NCI-H1436 treated with DMSO at 0.1 percent for 48 hours (cell line): ENCODE measurements at places on chromosomes 6 and 20.

DNA sequence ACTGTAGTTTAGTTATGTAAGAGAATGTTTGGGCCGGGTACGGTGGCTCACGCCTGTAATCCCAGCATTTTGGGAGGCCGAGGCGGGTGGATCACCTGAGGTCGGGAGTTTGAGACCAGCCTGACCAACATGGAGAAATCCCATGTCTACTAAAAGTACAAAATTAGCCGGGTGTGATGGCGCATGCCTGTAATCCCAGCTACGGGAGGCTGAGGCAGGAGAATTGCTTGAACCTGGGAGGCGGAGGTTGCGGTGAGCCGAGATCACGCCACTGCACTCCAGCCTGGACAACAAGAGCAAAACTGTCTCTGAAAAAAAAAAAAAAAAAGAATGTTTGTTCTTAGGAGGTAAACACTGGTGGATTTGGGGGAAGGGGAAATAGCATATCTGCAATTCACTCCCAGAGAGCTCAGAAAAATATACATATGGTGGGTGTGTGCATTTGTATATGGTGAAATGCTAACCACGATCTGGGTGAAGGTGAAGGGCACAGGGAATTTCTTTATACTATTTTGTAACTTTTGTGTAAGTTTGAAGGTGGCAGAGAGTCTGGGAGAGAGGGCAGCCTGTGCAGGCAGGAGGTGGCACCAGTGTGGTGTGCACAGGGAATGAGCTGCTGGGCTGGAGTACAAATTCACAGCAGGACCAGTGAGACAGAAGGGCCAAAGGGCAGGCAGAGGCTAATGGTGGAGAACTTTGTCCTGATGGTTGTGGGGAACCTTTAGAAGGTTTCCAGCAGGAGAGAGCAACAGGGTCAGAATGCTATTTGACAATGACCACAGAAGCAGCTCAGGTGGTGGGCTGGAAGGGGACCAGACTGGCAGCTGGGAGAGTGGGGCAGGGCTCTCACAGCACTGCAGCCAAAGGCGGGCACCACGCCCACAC is 42.4 kb downstream of the SSR1 start:
- DNase-seq, result no peak

- no peak for DNase-seq
Observed at GRCh38 chr6:5478380-5478779, 217.1 kb downstream of the FARS2 start.

GRCh38 chr6:169388395-169389166 is 134.9 kb upstream of the THBS2 start:
- DNase-seq, result no peak

DNA sequence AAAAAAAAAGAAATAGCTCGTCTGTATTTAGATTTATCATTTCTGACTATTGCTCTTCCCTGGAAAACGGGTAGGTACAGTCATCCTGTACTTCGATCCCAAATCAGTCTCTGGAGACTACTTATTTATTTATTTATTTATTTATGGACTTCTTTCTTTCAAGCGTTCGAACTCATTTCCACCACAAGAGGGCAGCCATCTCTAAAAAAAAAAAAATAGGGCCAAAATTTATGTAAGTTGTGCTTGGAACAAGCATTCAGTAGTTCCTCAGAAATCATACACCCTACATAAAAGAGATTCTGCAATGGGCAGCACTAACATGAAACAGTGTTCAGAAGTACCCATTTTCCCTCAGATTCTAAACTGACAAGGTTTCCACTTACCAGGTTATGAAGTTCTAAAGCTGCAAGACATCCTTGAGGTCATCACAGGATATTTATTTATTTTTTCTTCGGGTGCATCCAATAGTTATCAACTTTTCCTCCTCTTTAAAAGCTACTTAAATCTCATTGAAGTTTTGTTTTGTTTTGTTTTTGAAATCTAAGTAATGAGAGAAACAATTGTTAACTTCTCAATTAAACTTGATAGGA is 1.9 kb upstream of the BMP2 start:
- DNase-seq, result peak; percentile 60

DNA sequence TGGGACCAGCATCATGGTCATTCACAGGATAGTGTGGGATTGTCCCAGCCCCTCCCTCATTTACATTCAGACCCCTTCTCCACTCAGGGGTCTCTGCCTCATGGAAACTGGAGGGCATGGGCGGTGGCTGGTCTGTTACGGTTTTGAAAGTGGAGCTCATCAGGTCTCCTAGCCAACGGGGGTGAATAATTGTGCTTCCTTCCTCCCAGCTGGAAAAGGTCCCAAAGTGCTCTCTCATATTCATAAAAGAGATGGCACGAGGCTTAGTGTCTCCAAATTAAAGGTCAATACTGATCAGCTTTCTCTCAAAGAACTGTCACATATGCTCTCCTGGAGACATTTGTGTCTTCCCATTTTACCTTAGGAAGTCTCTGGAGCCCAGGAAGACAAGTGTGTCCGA is 19.9 kb downstream of the JARID2 start:
- DNase-seq, result no peak

GRCh38 chr20:53948383-53949318 is 121.7 kb downstream of the BCAS1 start:
- DNase-seq, result no peak

- DNase-seq, result no peak
Observed at GRCh38 chr6:139643986-139644385, 269.5 kb upstream of the CITED2 start.

DNA sequence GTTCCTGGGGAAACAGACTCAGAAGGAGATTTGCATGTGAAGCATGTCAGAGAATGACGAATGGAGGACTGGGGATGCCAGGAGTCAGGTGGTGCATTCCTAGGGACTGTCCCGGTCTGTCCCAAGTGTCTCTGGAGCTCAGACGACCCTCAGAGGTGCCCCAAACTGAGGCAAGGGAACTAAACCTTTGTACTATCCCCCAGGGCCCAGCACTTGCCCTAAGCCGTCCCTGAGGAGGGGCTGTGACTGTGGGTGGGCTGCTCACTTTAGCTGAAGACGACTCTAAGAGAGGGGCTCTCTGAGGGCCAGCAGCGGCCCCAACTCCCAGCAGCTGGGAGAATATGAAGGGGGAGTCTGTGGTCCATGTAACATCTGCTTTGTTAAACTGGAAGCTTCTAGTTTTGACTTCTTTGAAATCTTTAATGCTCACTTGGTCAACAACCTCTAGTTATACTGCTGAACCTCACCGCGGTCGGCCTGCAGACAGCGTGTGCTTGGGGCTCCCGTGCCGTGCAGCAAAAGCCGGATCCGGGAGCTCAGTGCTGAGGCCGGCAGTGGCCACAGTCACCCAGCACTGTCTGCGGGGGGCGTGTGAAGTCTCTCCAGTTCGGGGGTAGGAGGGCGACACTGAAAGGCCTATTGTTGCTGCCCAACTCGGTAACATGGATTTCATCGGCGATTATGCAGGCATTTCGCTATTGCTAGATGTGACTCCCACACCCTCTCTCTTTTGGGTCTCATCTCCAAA is 34.2 kb downstream of the TUBB2B start:
- no peak for DNase-seq

DNA sequence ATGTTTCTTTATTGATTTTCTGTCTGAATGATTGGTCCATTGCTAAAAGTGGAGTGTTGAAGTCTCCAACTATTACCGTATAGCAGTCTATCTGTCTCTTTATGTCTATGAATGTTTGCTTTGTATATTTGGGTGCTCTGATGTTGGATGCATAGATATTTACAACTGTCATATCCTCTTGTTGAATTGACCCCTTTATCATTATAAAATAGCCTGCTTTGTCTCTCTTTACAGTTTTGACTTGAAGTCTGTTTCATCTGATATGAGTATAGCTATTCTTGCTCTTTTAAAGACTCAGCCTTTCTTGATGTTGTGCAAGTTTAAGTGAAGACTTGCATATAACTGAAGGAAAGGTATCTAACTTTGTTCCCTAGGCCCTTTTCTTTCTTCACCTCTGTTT is 173.8 kb upstream of the RAB32 start:
- DNase-seq, result no peak

DNA sequence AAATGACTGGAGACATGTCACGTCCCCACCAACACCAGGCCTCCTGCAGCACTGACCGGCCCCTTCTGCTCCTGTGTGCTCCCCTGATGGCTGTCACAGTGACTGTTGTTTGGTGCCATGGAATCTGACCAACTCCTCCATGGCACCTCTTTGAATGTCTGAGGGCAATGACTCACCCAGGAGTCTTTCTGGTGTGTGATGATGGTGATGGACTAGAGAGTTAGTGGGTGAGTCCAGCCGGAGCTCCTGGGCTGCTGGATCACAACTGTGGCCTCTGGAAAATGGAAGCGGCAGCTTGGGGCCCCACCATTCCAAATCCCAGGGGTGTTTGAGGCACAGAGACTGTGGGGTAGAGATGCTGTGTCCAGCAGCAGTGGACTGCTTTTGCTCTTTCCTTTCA is 133.3 kb downstream of the TFAP2C start:
- DNase-seq, result no peak

DNA sequence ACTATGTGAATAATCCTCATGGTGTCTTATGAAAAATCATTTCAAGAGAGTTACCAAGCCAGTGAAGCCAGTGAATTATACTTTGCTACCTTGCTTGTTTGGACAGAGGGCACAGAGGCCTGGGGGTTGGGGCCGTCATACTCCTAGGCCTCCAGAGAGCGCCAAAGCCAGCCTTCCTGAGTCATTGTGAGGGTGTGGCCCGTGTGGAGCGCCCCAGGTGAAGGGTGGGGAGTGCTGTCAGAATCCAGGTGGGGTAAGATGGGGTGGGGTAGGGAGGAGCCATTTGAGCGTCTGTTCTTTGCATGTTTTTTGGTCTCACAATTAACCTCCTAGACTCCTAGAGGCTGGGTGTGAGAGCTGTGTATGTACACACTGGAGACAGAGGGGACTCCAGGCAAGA is 71.1 kb downstream of the PERP start:
- no peak for DNase-seq

DNA sequence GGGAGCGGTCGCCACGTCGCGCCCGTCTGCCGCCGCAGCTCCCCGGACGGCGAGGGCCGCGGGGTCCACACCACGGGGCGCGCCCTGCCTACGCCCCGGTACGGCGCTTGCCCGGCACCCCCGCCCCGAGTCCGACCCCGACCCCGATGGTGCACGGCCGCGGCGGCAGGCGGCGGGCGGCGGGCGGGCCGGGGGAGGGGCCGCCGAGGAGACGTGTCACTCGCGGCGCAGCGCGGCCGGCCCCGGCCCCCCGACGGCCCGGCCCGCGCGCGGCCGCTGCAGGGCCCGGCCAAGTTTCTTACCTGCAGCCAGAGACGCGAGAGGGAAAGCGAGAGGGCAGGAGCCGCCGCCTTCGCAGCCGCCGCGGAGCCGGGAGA is 328 bp downstream of the RRBP1 start:
- no peak for DNase-seq

- DNase-seq, result no peak
Observed at GRCh38 chr6:54493138-54493537, 184.9 kb downstream of the TINAG start.

- DNase-seq, result peak; percentile 76
Observed at GRCh38 chr6:21846541-21847451, 253.2 kb downstream of the SOX4 start.

GRCh38 chr6:38175786-38176185 is 356.3 kb downstream of the ZFAND3 start:
- no peak for DNase-seq

GRCh38 chr6:135438907-135439535 is 58.5 kb downstream of the AHI1 start:
- DNase-seq, result no peak

- DNase-seq, result no peak
Observed at GRCh38 chr6:154113392-154113791, 74.4 kb downstream of the OPRM1 start.

DNA sequence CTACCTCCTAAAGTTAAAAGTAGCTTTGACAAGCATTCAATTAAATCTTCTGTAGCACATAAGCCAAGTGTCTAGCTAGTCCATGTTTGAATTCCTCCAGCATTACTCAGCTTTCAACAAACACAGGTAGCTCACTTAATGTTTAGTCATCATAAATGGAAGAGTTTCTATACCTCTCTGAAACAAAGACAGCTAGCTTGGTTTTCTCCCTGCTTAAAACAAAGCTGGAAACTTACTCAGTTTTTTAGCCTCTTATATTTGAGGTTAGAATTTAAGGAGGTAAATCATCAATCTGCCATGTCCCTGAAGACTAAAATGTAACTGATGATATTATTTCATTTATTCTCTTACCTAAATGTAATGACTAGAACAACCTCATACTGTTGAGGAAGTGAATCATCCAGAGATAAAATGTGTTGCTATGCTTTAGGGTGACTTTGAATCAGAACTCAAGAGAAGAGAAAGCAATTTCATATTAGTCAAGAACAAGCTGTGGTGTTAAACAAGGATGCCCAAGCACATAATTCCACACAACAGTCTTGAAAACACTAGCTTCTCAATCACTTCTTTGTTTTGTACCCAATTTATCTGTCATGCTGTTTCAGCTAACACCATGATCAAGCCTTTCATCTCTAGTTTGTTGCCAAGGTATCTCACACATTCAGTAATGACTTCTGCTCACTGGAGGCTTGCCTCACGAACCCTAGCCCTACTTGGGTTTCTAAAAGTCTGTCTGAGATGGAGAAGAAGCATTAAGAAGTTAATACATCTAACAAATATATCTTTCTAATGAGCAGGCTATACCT is 251.9 kb downstream of the EPM2A start:
- no peak for DNase-seq

GRCh38 chr20:46820682-46821081 is 74.0 kb upstream of the EYA2 start:
- DNase-seq, result no peak

GRCh38 chr6:166591961-166592520 is 5.6 kb upstream of the RAMACL start:
- DNase-seq, result no peak

GRCh38 chr6:39524007-39524406 is 201.2 kb downstream of the KIF6 start:
- DNase-seq, result no peak

DNA sequence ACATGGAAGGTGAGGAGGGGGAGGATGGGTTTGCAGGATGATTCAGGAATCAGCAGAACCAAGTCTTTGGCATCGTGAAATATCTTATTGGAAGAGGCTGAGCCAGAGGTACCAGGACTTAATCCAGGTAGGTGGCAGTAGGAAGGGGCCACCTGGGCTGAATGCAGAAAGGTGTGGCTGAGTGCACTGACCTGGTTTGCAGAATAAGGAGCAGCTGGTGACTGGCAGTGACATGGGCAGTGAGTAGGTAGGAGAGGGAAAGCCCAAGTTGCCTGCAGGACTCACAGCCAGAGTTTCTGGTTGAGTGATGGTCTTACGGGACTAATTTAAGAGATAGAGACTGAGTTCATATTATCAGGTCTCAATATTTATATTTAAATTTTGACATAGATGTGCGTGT is 1.1 kb upstream of the PBOV1 start:
- no peak for DNase-seq

GRCh38 chr6:92132457-92132856 is 1286.9 kb downstream of the EPHA7 start:
- DNase-seq, result no peak
